ENCODE measurements at places on chromosomes 12 and 14.

- DNase-seq = no peak
Observed at GRCh38 chr12:13377698-13378097, 181.2 kb downstream of the EMP1 start.

- DNase-seq = no peak
Observed at GRCh38 chr14:92633274-92633616, 115.2 kb downstream of the LGMN start.

GRCh38 chr12:47276621-47277309 is 197.0 kb upstream of the AMIGO2 start:
- DNase-seq = no peak

DNA sequence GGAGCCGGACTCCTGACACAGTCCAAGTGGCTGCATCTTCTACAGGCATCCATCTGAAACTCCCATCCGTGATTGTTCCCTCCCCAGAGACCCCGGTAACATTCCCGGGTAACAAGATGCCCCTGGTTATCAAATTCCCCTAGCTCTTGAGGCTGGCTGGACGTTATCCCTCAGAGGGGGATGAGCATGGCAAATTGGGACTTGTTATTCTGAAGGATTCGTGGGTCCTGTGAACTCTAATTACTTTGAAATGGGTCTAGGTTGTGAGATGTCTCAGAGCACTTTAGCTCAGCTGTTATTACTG is 642 bp upstream of the PAN2 start:
- no peak for DNase-seq

DNA sequence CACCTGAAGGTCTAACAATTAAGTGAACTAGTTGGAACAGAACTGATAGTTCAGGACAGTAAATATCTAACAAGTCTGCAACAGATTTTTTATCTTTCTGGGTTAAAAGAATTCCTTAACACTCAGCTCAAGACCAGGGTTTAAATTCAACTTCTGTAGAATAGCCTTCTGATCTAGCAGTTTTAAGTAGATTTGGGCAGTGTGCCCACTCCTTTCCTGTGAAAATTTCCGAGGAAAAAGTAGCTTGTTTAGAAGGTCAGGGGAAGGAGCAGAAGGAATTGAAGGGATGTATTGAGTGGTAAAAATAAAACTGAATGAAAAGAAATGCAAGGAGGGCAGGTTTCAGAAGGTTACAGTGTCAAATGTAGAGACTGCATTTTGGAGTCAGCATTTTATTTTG is 45.8 kb downstream of the ATL1 start:
- DNase-seq = no peak

GRCh38 chr14:51612449-51612848 is 39.3 kb upstream of the FRMD6 start:
- DNase-seq = no peak

GRCh38 chr14:62126879-62127478 is 364.8 kb downstream of the SNAPC1 start:
- DNase-seq = peak; percentile 61

DNA sequence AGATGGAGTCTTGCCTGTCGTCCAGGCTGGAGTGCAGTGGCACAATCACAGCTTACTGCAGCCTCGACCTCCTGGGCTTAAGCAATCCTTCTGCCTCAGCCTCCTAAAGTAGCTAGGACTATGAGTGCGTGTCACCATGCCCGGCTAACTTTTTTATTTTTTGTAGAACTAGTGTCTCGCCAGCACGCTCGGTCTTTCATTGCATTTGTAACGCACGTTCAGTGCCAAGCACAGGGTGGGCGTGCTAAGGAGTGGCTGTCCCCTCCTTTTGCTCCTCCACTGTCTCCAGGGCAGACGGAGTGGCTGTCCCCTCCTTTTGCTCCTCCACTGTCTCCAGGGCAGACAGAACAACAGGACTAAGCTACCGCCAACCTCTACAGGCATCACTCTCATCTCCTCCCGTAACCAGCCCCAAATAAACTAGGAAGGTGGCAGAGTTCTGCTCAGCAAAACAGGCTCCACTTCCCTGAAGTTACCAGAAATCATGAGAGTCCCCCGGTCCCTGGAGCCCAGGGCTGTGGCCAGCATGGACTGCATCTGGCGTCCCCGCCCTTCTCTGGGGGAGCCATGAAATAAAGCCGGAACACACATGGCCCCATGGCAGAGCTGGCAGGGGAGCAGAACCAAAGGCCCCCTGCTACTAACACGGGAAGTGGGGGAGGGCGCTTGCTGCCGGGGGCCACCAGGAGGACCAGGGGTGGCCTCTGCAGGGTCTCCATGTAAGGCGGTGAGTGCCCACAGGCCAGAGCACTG is 60.2 kb downstream of the CCDC88C start:
- no peak for DNase-seq

DNA sequence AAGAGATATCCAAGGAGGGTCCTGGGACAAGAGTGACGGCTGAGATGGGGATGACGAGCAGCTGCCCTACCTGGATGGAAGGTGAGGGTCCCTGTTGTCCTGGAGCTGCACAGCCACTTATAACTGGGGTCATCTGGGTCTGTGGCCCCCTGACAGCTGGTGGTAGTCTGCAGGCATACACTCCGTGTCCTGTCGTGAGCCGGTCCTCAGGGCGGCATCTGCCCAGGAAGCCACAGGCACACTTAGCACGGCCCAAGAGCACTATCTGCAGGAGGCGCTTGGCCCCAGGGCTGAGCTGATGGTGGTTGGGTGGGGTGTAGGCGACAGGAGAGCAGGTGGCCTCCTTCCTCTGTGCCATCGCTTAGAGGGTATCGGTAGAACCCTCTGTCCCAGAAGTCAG is 248.1 kb downstream of the CACNA1C start:
- DNase-seq = no peak

Data from retina (tissue), 1 donor.